ENCODE measurements at places on chromosomes 7 and 10. TPM values are rescaled to one million over a fixed set of nuclear protein-coding genes. Genes with fewer than 3 reads are reported as not detected.

- DNase-seq, result no peak
Observed at GRCh38 chr7:25223206-25223605, 5.1 kb downstream of the NPVF start.

GRCh38 chr10:70432561-70433263 lies 8.8 kb downstream of the NODAL start:
- DNase-seq, result no peak

DNA sequence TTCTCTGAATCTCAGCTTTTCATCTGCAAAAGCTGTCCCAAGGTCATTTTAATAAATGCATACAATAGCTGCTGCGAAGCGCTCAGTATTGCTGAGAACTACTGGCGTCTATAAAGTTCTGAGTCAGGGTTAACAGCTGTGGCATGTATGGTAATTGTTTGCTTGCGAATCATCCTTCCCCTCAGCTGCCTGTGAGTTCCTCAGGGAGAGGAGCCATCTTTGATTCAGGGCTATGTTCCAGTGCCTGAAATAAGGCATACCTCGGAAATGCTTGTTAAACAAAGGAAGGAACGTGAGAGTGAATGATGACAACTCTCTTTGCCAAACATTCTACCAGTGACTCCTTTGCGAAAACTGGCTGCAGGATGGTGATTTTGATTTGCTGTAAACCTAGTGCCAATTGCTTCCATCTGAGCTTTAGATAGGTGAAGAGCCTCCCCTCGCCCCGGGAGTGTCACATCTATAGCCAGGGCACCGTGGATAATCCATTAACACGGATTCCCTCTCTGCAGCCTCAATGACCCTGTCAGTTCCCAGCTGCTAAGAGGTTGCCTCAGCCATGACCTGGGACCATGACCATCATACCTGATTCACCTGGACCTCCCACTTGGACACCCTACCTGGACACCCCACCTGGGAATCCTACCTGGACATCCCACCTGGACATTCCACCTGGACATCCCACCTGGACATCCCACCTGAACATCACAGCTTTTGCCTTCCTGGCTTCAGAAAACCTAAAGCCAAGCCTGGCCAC lies 39.6 kb downstream of the GPRIN2 start:
- DNase-seq, result no peak

DNA sequence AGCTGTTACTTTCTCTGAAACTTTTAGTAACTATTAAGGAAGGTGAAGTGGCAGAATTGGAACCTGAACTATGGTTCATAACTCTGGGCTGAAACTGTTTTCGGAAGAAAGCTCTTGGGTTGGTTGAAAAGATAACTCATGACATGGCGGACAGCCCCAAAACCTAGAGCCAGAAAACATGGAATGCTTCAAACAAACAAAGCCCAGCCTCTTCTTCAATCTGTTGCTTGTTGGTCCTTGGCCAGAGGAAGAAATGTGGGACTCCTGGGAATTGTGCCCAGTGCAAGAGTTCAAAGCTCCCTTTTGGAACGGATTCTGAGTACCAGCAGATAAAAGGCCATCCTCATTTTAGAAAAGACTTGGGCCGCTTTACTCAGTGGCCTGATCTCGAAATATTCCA lies 52.9 kb upstream of the CACNB2 start:
- DNase-seq, result no peak

GRCh38 chr7:133345690-133346421 lies 93.0 kb downstream of the EXOC4 start:
- DNase-seq, result no peak

DNA sequence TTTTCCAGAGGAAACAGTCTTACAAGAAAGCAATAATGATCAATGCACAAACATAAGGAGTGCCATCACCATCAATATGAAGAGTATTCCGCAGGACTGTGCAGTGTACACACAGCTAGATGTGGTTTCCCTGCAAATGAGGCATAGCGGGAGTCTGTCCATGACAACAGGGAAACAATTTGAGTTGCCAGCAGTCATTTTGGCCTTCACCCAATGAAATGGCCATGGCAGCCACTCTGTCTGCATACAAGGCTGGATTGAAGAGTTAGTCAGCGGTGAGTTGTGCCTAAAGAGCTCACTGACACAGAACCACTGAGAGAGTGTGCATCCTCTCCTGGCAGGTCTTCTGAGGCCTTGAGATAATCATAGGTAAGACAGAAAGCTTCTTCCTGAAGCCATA lies 303.3 kb downstream of the IPMK start:
- no peak for DNase-seq

GRCh38 chr7:30931929-30932540 lies 20.4 kb downstream of the AQP1 start:
- DNase-seq, result no peak

- no peak for DNase-seq
Observed at GRCh38 chr10:76358743-76359395, 927.4 kb downstream of the LRMDA start.

DNA sequence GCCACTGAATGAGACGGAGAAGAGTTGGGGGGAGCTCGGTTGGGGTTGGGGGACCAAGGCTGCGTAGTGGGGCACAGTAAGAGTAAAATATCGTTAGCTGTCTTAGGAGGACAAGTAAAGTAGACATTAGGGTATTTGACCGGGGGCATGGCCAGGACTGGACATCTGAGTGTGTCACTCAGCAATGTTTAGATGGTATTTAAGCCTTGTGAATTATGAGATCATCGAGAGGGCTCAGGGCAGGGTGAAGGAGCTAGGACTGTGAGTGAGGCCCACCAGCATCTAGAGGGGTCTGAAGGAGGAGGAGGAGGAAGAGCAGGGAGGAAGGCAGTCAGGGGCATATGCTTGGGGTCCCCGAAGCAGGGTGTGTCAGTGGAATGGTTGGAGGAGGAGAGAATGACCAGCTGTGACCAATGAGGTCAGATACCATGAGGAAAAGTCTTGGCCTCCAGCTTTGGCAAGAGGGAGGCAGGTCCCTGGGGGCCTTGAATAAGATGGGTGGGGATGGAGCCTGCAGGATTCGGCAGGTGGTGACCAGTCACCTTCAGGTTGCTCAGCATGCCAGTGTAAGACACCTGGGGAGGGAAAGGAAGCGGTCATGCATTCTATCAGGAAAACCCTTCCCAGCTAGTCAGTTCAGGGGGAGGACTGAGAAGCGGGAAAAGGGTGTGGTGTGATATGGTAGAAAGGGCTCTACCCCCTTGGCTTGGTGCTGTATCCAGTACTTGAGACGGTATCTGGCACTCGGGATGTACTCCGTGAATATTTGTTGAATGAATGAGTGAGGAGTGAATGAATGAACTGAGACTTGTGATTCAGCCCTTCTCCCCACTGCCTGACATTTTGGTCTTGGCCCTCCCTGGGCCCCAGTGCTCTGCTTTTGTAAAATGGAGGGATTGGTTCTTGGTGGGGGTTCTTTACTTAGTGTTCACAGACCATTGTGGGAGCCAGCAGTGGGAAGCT lies 34.8 kb upstream of the SH2D4B start:
- DNase-seq, result no peak

DNA sequence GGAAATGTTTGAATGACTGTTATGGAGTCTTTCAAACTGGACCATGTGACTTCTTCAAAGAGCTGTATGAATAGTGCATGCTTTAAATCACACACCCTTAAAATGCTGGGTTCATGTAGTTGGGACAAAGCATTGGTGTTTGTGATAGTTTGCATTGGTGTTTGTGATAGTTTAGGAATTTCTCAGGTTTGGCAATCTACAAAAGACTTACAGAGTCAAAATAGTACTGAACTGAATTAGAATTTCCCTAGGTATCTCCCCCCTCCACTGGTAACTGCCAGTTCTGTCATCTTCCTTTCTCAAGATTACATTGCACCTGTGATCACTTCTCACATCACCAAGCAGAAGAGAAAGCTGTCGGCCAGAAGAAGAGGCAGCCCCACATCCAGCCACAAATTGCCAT lies 261.1 kb downstream of the GATA3 start:
- DNase-seq, result no peak

GRCh38 chr7:135168001-135168400 lies 2.5 kb downstream of the CYREN start:
- no peak for DNase-seq

GRCh38 chr7:151394076-151395035 lies 15.5 kb downstream of the WDR86 start:
- no peak for DNase-seq

DNA sequence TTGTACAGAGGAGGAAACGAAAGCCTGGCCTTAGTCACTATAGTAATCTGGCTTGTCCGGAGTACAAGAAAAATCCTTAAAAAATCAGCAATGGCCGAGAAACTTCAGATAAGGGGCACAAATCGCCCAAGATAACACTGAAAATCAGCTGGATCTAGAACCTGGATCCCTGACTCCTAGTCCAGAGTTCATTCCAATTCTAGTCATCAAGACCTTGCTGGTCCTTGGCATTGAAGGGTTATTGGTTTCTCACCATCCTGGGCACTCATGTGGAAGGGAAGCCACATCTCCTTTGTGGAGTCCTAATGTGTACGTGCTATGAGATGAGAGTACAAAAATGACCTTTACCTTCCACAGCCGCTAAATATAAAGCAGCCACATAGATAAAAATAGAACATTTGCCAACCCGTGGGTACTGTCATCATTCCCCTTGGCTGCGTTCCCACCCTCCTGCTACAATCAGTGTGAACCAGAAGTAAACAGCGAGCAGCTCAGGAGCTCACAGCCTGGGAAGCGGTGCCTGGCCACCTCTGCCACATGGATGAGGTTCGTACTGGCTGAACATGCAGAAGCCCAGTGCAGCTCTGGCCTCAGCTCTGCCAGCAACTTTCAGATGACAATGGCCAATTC lies 116.0 kb upstream of the PDLIM1 start:
- DNase-seq, result no peak

DNA sequence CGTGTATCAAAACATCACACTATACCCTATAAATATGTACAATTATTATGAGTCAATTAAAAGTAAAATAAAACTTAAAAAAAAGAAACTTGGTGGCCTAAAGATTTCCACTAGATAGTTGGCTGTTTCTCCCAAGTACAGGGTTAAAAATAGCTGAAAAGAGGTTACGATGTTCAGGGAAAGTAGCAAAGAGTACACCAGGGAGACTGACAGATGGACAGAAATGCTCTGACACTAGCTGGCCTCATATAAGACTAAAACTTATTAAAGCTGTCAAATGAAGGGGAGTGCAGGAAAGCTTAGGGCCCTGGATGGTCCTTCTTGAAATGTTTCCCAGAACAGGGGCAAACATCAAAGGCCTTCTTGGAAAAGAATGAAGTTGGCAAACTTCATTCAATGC lies 51.3 kb downstream of the TCAF1 start:
- DNase-seq, result no peak

- no peak for DNase-seq
Observed at GRCh38 chr10:48639632-48640031, 34.8 kb upstream of the ARHGAP22 start.

- DNase-seq, result no peak
Observed at GRCh38 chr10:44362866-44363711, 21.8 kb downstream of the CXCL12 start.

DNA sequence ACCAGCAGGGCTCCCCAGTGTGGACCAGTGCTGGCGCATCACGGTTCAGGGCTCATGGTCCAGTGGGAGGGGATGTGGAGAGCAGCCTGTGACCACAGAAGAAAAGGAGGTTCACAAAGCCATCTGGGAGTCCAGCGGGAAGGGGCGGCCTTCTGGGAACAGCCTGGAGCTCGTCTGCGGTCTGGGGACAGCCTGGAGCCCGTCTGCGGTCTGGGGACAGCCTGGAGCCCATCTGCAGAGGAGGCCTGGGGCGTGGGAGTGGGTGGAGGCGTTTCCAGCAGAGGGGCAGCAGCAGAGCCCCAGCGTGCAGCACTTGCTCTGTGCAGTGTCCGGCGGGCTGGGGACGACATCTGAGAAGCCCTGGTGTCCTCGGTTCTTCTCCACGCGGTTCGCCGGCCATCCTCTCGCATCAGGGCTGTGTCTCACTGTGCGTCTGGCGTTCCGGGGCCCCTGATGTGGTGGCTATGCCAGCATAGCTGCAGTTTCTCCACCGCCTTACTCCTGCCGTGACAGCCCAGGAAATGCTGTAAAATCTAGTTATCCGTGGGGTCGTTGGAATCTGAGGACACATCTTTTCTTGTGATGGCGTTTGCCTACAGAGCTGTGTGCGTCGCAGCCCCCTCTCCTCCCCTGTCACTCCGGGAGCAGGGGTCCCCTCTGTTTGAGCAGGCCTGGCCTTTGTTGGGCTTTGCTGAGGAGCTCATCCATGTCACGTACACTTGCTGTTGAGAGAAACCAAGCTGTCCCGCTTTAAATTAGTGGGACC lies 104.6 kb downstream of the INPP5A start:
- no peak for DNase-seq

DNA sequence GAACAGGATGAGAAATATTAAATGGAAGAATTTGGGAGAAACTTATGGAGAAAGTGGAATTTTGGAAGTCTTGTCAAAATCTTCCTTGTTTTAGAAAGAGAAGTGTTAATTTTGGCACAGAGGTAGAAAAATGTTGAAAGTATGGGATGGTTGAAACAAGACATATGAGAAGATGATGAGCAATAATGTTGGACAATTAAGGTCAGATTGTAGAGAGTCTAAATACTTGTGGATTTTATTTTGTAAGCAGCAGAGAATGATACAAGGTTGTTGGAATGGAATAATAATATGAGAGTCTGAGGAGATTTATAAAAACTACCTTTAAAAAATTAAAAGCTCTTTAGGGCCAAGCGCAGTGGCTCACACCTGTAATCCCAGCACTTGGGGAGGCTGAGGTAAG lies 34.6 kb downstream of the PHTF2 start:
- no peak for DNase-seq

DNA sequence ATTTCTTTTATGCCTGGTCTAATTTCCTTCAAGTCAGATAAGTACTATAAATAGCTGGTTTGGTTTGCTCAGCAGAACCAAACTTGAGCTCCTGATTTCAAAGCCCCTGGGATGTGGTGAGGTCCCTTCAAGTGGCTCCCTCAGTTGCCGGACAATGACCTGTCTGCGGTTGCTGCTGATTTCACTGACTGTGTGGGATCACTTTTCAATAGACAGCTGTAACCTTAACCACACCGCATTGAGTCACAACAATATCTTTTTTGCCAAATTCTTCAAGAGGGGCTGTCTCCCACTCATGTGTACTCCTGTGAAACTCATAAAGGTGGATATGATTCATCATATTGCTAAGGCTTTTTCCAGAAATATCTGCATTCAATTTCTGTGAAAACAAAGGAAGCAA lies 23.1 kb upstream of the ITGA8 start:
- no peak for DNase-seq

DNA sequence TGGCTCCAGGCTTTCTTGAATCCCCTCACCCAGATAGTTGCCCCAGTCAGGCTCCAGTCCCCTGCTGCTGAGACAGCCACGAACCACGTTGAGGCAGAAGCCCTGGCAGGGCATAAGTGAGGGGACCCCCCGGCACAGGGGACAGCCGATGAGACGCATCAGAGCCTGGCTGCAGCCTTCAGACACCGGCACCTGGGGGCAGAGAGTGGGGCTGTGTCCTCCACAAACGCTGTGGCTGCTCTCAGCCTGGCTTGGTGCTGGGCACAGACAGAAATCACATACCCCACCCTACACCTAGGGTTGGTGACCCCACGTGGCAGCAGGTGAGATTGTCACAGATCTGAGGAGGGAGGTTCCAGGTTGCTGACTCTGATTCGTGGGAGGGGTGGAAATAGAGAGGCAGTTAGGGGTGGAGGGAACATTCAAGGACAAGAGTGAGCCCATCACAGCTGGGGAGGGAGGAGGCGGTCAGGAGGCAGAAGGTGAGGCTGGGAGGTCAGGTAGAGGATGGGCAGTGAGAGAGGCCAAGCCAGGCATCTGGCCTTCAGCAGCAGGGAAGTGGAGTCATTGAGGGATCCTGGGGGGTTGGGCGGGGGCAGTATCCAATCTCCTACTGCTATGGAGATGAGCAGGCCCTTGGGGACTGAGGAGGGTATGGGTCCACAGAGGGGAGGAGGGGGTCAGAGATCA lies 3.2 kb downstream of the GPC2 start:
- DNase-seq, result no peak

Gene LRWD1
- 5.8 TPM for total RNA-seq

Gene SMO
- total RNA-seq, result 10.7 TPM

Gene TAF6
- 24.4 TPM for total RNA-seq

Gene KLLN
- total RNA-seq, result 0.91 TPM

Gene ADAM22
- 0.97 TPM for total RNA-seq

Measured in esophagus squamous epithelium (tissue), 5 donors.